ENCODE measurements at places on chromosomes 5 and 9.
A peak's percentile ranks its signal among the peaks of the same experiment; 100 is the strongest.

- DNase-seq, result no peak
- no peak overlapping the region for H3K4me3 ChIP-seq
- no peaks in the 10 kb centered on the region for H3K36me3 ChIP-seq
- no peaks in the 10 kb centered on the region for H3K4me1 ChIP-seq
- no peak overlapping the region for H3K27ac ChIP-seq
- no peaks in the 10 kb centered on the region for H3K27me3 ChIP-seq
Measured at GRCh38 chr5:33762859-33763258, 128.9 kb downstream of the ADAMTS12 start.

DNA sequence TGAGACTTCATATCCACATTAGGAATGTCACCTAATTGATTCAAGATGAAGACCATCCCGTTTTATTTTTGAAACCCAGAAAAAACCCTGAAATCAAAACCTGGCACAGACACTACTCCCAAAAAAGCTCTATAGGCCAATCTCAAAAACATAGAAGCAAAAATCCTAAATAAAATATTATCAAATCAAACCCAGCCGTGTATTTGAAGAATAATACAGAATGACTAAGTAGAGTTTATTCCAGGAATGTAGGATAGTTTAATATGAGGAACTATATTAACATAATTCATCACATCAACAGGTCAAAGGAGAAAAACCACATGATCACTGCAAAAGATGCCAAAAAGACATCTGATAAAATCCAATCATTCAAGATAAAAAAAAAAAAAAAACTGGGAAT, 167.1 kb downstream of the ACTL7B start:
- no peak overlapping the region for H3K27ac ChIP-seq
- H3K27me3 ChIP-seq, result no peaks in the 10 kb centered on the region
- no peaks in the 10 kb centered on the region for H3K36me3 ChIP-seq
- no peak for DNase-seq
- no peaks in the 10 kb centered on the region for H3K4me1 ChIP-seq

- H3K4me3 ChIP-seq, result no peak overlapping the region
- no peak overlapping the region for H3K27ac ChIP-seq
- H3K36me3 ChIP-seq, result peaks cover 6% of the 10 kb centered on the region
- H3K27me3 ChIP-seq, result peaks cover 10% of the 10 kb centered on the region
Measured at GRCh38 chr9:130237076-130237475, 28.5 kb upstream of the HMCN2 start.

- no peak overlapping the region for H3K27ac ChIP-seq
- H3K27me3 ChIP-seq, result peaks cover 9% of the 10 kb centered on the region
- H3K4me1 ChIP-seq, result peaks cover 18% of the 10 kb centered on the region
- H3K36me3 ChIP-seq, result no peaks in the 10 kb centered on the region
- DNase-seq, result no peak
Measured at GRCh38 chr5:140358738-140359310, 1.2 kb upstream of the SLC4A9 start.

GRCh38 chr9:19914044-19914443, 125.2 kb upstream of the SLC24A2 start:
- H3K4me1 ChIP-seq, result no peaks in the 10 kb centered on the region
- no peak overlapping the region for H3K4me3 ChIP-seq
- H3K27ac ChIP-seq, result no peak overlapping the region
- no peaks in the 10 kb centered on the region for H3K36me3 ChIP-seq
- DNase-seq, result no peak

GRCh38 chr9:37382161-37382981, 40.1 kb upstream of the GRHPR start:
- H3K4me3 ChIP-seq, result no peak overlapping the region
- H3K36me3 ChIP-seq, result no peaks in the 10 kb centered on the region
- peaks cover 20% of the 10 kb centered on the region for H3K4me1 ChIP-seq
- no peak for DNase-seq
- peak overlapping the region; percentile 12 for H3K27ac ChIP-seq
- peaks cover 2% of the 10 kb centered on the region for H3K27me3 ChIP-seq

DNA sequence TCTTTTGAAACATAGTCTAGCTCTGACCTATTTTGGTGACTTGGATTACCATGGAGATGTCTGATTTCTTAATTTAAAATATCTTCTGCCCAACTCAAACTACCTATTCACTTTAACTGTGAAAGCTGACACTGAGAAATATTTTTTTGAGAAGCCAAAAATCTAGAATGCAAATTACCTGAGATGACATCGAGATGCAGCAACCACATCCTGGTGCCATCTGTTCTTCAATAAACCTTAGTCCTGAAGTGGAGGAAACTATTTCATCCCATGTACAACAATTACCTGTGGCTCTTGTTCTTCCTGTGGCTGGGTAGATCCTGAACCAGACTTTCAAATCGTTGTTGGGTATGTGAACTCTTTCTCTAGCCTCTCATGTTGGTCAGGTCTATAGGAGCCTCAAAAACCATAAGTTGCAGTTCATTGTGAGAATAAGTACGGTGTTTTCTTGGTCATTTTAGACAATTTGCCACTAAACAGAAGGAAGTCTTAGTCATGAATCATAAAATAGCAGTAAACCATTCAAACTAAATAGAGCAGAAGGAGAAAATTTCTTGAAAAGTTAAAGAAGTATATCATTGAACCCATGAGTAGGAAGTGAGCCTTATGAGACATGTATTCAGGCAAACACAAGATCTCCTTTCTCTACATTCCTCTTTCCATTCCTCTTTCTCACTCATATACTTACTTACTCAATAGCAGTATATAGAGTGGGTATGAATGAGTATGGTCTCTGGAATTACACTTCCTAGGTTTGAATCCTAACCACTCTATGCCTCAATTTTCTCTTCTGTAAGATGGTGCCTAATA, 176.0 kb downstream of the HMHB1 start:
- H3K4me1 ChIP-seq, result no peaks in the 10 kb centered on the region
- no peaks in the 10 kb centered on the region for H3K36me3 ChIP-seq

DNA sequence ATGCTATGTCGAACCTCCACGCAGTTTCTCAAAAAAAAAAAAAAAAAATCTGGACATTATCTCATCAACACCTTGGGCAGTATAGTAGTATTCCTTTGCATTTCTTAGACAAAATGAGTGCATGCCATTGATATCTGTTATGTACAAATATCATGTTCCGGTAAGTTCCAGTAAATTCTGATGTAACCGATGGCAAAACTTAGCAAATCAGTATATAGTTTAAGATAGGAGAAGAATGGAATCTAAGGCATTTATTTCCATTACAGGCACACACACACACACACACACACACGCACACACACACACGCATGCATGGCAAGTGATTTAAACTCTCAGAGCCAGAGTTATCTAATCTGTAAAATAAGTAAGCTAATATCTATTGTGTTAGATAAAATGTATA, 356.5 kb upstream of the TUSC1 start:
- H3K27me3 ChIP-seq, result no peaks in the 10 kb centered on the region
- H3K27ac ChIP-seq, result no peak overlapping the region
- no peak overlapping the region for H3K4me3 ChIP-seq
- no peak for DNase-seq

- no peaks in the 10 kb centered on the region for H3K36me3 ChIP-seq
- no peaks in the 10 kb centered on the region for H3K4me1 ChIP-seq
- H3K27me3 ChIP-seq, result peaks cover 2% of the 10 kb centered on the region
- DNase-seq, result no peak
- H3K4me3 ChIP-seq, result no peak overlapping the region
- H3K27ac ChIP-seq, result no peak overlapping the region
Measured at GRCh38 chr9:92934321-92934720, 13.0 kb upstream of the FGD3 start.

GRCh38 chr5:73214996-73215395, 42.0 kb downstream of the TMEM174 start:
- peaks cover 10% of the 10 kb centered on the region for H3K4me1 ChIP-seq
- no peak for DNase-seq
- H3K4me3 ChIP-seq, result no peak overlapping the region
- peaks cover 84% of the 10 kb centered on the region for H3K27me3 ChIP-seq
- H3K36me3 ChIP-seq, result no peaks in the 10 kb centered on the region
- no peak overlapping the region for H3K27ac ChIP-seq

DNA sequence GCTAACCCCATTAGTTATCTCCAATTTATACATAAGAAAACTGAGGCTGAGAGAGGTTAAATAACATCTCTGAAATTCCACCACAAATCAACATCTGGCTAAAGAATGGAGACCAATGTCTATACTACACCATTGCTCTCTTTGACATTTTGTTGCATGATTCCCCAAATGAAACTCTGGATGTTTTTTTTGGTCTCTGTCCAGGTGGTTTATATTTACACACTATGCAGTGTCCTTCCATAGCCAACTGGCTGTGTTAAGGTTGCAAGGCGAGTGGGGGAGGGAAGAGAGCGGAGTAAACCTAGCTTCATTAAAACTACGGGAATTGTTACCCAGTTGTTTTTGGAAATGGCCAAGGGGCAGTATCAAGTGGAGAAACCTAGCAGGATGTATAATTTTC, 67.2 kb downstream of the KIF4B start:
- H3K27ac ChIP-seq, result no peak overlapping the region
- H3K4me3 ChIP-seq, result no peak overlapping the region
- no peaks in the 10 kb centered on the region for H3K4me1 ChIP-seq
- no peak for DNase-seq
- H3K36me3 ChIP-seq, result no peaks in the 10 kb centered on the region

DNA sequence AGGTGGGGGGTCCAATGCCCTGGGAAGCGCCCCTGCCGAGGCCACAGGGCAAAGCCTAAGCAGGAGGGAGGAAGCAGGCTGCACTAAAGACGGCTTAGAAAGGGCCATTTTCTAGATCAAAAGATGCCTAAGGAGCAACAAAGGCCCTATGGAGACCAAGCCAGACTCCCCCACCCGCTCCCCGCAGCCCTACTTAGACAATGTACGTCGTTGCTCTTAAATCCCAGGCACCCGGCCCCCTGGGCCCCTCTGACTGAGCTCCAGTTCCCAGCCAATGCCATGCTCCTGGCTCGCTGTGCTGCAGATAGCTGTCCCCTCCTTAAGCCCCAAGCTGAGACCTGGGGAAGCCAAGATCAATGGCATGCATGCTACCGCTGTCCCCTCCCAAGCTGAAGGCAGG, 10.3 kb downstream of the IPPK start:
- no peak for DNase-seq
- no peaks in the 10 kb centered on the region for H3K27me3 ChIP-seq
- peaks cover 18% of the 10 kb centered on the region for H3K36me3 ChIP-seq

GRCh38 chr5:17680737-17681136, 46.5 kb downstream of the TAF11L14 start:
- H3K4me1 ChIP-seq, result no peaks in the 10 kb centered on the region
- no peak overlapping the region for H3K27ac ChIP-seq
- no peak for DNase-seq
- H3K4me3 ChIP-seq, result no peak overlapping the region

DNA sequence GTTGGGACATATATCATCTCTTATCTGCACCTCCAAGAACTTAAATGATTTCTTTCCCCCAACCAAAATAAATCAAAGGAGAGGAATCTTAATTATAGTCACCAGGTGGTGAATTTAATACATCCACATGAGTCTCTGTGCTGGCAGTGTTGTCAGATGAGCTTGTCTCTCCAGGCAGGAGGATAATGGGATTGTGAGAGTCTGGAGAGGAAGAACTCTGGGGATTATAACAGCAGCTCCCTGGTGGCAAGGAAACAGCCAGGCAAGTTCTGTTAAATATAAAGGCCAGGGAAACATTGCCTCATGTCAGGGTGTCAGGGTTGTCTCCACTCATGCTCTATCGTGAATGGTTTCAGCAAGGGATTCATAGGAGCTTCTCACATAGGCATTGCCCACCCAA, 80.8 kb downstream of the TLR4 start:
- H3K27ac ChIP-seq, result no peak overlapping the region
- no peak overlapping the region for H3K4me3 ChIP-seq

- H3K36me3 ChIP-seq, result no peaks in the 10 kb centered on the region
- no peaks in the 10 kb centered on the region for H3K4me1 ChIP-seq
Measured at GRCh38 chr5:79794347-79794746, 104.7 kb downstream of the CMYA5 start.

DNA sequence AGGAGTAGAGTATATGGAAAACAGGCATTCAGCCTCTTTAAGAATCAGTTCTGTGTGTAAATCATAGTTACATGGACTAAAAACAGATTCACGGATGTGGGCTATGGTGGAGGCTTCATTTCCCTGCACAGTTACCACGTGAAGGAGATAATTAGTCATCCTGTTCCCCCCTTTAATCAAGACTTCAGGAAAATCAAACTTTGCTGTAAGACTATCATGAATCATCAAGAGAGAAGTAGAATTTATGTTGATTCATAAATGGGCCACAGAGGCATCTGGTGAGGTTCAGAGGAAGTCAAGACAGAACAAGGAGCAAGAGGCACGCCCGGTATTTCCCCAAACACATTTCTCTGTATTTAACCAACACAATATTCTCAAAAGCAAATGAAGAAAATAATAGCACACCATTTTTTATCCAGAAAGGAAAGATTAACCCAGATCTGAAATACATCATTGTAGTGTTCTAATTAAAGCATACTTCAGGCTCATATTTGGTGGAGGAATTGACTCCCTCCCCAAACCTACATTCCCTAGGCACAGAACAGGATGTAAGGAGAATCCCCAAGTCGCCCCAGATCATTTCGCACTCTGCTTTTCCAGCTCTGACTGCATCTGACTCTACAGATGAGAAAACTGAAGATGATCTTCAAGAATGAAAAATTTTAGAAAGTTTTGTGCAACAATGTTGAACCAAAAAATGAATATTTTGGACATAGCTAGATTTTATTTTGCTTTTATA, 175.8 kb upstream of the GAS1 start:
- no peaks in the 10 kb centered on the region for H3K36me3 ChIP-seq
- no peak overlapping the region for H3K27ac ChIP-seq
- H3K4me3 ChIP-seq, result no peak overlapping the region
- peak; percentile 2 for DNase-seq
- peaks cover 11% of the 10 kb centered on the region for H3K4me1 ChIP-seq
- H3K27me3 ChIP-seq, result peaks cover 11% of the 10 kb centered on the region

- no peak for DNase-seq
- no peak overlapping the region for H3K4me3 ChIP-seq
- H3K36me3 ChIP-seq, result no peaks in the 10 kb centered on the region
- H3K27ac ChIP-seq, result no peak overlapping the region
Measured at GRCh38 chr9:134655586-134656333, 14.2 kb downstream of the COL5A1 start.

DNA sequence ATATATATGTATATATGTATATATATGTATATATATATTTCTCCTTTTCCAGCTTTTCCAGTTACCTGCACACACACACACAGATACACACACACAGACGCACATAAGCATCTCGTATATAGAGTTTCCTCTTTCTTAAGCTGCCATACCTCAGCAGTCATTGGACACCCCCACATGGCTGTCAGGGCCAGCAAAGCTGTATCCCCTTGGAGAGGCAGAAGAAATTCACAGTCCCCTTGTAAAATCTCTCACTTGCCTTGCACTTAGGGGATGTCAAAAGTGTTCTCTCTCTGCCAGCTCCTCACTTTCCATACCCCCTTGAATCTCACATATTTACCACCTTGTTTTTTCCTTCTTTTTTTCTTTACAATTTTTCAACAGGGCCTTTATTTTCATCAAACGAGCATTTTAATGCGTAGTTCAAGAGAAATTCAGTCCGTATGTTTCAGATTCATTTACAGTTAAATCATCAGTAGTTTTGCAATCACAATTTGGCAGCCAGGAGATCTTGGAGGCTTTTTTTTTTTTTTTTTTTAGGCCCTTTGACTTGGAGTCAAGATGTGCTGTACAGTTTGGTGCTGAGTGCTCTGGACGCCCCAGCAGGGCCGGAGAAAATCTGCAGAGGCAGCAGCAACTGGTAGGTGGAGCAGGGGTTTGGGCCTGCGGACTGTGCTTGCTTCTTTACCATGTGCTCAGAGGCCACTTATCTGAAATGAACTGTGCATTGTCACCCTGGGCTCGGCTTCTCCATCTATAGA, 244.9 kb upstream of the KLF4 start:
- peaks cover 3% of the 10 kb centered on the region for H3K27me3 ChIP-seq
- no peak overlapping the region for H3K4me3 ChIP-seq
- no peaks in the 10 kb centered on the region for H3K4me1 ChIP-seq
- H3K36me3 ChIP-seq, result no peaks in the 10 kb centered on the region
- no peak for DNase-seq

Measured in activated naive CD8-positive, alpha-beta T cell treated with anti-CD3 and anti-CD28 coated beads, Interleukin-2, amount 50 U/mL, for 24 hours (primary cell).